ENCODE measurements at places on chromosomes 2 and 18. TPM values are rescaled to one million over a fixed set of nuclear protein-coding genes. Genes with fewer than 3 reads are reported as not detected.

The DNAJC5G gene
- polyA plus RNA-seq: not detected

- DNase-seq: no peak
These were observed 1.8 kb downstream of the ZCCHC2 start for GRCh38 chr18:62524440-62525200.

- DNase-seq: no peak
These were observed 349.7 kb upstream of the TMEFF2 start for GRCh38 chr2:192544371-192544955.

DNA sequence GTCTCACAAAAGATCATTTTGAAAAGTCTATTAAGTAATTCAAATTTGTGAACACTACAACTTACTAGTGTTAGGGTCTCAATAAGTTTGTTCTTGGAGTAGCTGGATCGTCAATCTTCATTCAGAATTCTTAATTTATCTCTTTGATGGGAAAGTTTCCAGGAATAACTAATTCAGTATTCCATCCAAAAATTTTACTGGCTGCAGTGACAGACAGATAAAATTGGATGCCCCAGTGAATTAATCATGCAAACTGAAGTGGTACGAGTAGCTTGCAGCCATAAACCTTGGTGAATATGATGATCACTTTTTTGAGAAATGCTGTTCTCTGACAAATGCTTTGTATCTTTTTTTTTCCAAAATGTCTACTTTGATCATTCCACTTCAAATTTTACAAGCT lies 112.8 kb downstream of the LYPD6 start:
- DNase-seq: no peak

GRCh38 chr2:182049372-182050148 lies 63.9 kb downstream of the PPP1R1C start:
- DNase-seq: no peak
